EH (cell line): ENCODE measurements at places on chromosomes 3 and 15.

DNA sequence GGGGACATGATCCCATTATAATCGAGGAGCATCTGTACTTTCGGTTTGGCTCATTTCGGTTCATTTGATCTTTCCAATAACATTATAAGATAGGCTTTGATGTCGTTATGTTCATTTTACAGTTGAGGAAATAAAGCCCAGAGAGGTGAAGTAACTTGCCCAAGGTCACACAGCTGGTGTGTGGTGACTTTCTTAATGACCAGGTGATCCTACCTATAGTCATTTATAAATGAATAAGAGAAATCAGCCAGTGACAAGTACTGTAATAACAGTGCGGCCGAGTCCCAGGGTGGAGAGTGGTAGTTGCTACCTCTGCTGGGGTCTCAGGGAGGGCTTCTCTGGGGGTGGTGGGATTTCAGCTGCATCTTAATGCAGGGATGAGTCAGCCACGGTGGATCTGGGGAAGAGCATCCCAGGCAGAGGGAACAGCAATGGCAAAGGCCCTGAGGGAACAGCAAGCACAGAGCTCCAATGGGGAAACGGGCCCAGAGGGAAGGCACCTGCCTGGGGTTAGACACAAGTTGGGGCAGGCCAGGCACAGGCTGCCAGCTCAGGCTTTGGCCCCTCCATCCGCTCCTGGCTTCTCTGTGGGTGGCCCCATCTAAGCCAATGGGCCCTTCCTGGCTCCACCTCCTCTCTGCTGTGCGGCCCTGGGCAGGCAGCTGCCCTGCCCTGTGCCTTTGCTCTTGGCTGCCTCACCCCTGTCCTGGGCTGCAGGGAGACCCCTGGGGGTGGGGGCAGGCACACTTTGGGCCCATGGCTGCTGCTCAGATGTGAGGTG is 1.1 kb upstream of the FBLN2 start:
- no peak for DNase-seq

DNA sequence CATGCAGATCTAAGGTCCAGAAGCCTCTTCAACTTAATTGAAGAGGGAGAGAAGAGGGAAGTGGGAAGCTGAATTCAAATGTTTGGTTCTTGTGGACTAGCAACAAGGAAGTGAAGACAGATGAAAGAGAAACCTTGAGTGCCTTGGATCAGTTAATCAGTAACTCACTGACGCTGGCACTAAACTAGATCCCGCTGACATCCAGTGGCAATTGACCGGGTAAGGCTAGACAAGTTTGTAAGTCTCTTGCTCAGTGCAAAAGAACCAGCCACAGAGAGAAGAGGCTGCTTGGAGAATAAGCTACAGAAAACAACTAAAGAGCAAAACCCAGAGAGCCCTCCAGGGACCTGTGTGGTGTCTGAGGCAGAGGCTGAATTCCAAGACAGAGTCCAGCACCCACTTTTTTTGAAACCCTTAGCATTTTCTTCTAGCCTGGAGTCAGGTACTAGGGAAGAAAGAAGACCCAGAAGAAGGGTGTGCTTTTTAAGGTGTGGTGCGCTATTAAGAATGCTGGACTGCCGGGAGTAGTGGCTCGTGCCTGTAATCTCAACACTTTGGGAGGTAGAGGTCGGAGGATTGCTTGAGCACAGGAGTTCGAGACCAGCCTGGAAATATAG is 6.9 kb downstream of the PLCH1 start:
- DNase-seq, result no peak

- DNase-seq, result no peak
These were observed 84.1 kb downstream of the CCNL1 start for GRCh38 chr3:157075693-157076420.

- DNase-seq, result no peak
These were observed 171.3 kb upstream of the GADL1 start for GRCh38 chr3:31065765-31066164.

DNA sequence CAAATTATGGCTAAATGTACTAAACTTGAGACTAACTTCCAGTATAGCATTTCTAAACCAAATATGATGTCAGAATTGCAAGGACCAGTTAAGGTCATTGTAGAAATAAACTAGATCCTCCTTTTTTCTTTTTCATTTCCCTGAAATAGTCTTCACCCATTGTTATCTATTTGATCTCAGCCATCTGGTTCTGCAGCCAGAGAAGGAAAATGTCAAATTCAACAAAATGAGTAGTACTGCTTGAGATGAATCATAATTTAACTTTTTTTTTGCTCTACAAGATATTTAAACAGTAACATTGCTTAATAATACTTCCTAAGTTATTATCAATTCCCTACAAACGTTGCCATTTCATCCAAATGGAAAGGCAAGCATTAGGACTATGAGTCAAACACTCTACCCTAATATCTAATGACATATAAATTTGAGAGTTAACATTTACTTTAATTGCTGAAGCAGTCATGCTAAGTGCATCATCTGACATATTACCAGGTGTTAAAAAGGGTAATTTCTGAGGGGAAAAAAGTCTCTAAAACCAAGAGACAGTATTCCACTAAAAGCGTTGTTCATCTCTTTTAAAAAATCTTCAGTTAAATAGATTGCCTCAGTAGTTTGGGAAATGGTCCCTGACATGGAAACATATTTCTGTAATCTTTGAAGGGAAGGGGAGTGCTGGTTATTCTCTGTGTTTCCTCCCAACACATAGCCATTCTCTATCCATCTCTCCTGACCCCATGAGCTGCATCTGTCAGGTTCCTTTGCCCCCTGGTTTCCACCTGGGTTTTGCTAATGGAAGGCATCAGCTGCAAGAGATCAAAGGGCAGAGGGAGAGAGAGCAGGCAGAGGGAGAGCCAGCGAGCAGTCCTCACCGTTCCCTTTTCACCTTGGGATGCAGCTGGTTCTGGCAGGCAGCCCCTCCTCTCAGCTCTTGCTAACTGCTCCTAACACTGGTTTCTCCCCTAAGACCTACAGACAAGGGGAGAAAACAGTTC is 138.5 kb downstream of the ARPP21 start:
- DNase-seq, result no peak

GRCh38 chr3:181752202-181752671 is 40.5 kb downstream of the SOX2 start:
- no peak for DNase-seq

DNA sequence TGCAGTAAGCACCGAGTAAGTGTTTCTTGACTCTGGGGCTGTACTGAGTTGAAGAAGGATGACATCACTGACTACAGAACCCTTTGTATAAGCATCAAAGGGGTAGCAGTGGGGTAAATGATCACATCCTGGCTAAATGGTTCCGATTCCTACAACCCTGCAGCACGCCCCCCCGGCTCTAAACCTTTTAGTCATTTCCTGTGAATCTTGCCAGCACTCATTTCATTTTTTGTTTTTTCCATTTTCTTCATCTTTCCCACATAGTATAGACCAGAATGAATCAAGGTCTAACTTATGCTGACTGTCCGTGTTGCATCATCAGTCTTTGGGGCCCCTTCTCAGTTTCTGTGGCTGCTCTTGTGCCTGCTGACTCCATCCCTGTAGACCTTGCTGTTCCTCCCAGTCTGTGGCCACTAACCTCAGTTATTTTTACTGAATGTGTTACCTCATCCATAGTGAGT is 383.1 kb upstream of the TPRG1 start:
- DNase-seq, result peak; percentile 92

GRCh38 chr15:100330221-100330620 is 11.6 kb downstream of the ADAMTS17 start:
- no peak for DNase-seq

GRCh38 chr3:140076552-140076951 is 141.6 kb downstream of the CLSTN2 start:
- DNase-seq, result no peak

DNA sequence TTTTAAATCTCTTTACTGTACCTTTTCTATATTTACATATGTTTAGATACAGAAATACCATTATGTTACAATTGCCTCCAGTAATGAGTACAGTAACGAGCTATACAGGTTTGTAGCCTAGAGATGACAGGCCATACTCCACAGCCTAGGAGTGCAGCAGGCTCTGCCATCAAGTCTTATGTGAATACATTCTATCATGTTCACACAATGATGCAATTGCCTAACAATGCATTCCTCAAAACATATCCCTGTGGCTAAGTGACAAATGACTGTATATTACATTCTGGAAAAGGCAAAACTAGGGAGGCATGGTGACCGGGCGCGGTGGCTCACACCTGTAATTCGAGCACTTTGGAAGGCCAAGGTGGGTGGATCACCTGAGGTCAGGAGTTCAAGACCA is 192.4 kb upstream of the IGF1R start:
- DNase-seq, result peak; percentile 16

DNA sequence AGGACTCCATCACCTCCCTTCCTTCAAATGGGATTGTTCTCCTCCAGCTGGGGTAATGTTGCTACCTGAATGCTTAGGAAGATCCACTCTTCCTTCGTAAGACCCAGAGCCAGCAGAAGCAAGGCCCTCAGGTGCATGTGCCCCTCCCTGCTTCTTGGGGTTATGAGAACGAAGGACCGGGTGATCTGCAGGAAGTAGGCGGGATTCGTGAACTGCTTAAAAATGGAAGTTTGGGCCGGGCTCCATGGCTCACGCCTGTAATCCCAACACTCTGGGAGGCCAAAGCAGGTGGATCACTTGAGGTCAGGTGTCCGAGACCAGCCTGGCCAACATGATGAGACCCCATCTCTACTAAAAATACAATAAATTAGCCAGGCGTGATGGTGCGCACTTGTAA is 8.0 kb downstream of the TLR9 start:
- no peak for DNase-seq

DNA sequence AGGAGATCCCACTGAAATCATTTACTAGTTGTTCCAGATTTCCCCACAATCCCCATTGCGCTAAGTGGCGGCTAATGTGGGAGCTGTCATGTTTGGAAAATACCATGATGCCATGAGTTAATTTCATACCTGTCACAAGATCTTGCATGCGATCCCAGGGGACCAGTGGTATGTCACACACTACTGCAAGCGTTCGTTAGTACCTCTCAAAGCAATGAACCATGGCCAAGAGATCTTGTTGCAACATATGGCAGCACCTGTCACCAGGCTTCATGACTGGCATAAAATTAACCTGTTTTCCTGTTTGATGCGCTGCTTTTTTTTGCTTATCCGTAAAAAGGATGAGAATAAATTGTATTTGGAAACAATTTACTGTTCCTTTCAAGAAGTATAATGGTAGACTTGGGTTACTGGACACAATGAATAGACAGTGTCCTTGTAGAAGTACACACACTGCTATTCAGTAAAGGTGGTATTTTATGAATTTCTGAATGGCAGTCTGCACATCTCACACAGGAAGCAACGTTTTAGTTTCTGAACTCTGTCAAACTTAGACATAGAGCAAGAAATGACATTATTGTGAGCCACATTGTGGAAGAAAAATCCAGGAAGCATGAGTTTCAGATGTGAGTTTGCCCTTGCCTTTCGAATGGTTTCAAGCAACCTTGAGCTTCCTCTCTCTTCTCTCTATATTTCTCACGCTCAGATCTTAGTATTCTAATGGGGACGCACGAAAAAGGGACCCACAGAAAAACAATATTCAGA is 81.9 kb downstream of the CHL1 start:
- no peak for DNase-seq

DNA sequence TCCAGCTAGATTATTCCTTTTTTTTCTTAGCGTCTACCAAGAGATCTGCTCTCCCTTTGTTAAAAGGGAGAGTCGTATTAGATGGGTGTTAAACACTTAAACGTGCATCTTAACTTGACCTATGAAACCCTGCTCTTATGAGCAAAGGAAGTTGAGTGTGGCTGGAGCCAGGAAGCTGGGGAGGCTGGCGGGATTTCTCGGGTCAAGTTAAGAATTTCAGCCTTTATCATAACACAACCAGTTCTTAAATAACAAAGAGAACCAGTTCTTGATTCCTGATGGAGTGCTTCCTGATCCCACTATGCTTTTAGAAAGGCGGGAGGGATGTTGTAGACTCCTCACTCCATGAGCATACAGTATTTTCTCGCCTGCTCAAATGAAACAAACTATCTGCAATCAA is 215.1 kb downstream of the ITPR1 start:
- DNase-seq, result no peak

- no peak for DNase-seq
These were observed 64.7 kb upstream of the XCR1 start for GRCh38 chr3:46091741-46092701.

GRCh38 chr15:82081914-82082762 is 36.3 kb upstream of the MEX3B start:
- DNase-seq, result peak; percentile 98

- no peak for DNase-seq
These were observed 127.7 kb downstream of the SPATA16 start for GRCh38 chr3:173013219-173013832.

GRCh38 chr3:96705895-96706294 is 108.5 kb upstream of the EPHA6 start:
- DNase-seq, result no peak

GRCh38 chr15:70324001-70324974 is 226.6 kb upstream of the TLE3 start:
- DNase-seq, result peak; percentile 90

- DNase-seq, result no peak
These were observed 379.6 kb downstream of the MECOM start for GRCh38 chr3:169283951-169284350.

GRCh38 chr3:115828401-115828800 is 205.1 kb downstream of the GAP43 start:
- DNase-seq, result no peak

- peak; percentile 64 for DNase-seq
These were observed 10.2 kb downstream of the EDEM1 start for GRCh38 chr3:5197470-5198312.

- DNase-seq, result peak; percentile 42
These were observed 3.3 kb downstream of the SCAMP2 start for GRCh38 chr15:74869726-74870407.

- no peak for DNase-seq
These were observed 91.3 kb downstream of the AAGAB start for GRCh38 chr15:67163180-67163579.

GRCh38 chr3:33438881-33439545 is 1.2 kb downstream of the UBP1 start:
- peak; percentile 53 for DNase-seq

DNA sequence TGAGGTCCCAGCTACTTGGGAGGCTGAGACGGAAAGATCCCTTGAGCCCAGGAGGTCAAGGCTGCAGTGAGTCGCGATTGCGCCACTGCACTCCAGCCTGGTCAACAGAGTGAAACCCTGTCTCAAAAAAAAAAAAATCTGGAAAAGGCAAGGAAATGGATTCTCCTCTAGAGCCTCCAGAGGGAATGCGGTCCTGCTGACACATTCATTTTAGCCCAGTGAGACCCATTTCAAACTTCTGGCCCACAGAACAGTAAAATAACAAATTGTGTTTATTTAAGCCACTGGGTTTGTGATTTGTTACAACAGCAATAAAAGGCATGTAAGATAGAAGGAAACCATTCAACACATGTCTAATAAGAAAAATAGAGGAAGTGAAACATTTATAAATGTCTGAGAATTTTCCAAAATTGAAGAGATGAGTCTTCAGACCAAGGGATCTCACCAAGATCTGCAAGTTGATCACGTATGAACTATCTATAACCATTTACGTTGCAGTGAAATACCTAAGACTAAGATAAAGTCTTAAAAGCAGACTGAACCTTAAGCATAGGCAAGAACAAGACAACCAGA is at the start of gene HTR3E:
Gene HTR3E (plus strand): TSS at position 254 of the 573 bp plus-strand sequence. CDS start 466 bp downstream, outside the sequence.
- DNase-seq, result no peak

GRCh38 chr3:188255190-188255589 is 101.2 kb downstream of the LPP start:
- DNase-seq, result no peak
